SHP77 treated with DMSO at 0.1 percent for 48 hours (cell line): ENCODE measurements at places on chromosomes 2 and 18.

DNA sequence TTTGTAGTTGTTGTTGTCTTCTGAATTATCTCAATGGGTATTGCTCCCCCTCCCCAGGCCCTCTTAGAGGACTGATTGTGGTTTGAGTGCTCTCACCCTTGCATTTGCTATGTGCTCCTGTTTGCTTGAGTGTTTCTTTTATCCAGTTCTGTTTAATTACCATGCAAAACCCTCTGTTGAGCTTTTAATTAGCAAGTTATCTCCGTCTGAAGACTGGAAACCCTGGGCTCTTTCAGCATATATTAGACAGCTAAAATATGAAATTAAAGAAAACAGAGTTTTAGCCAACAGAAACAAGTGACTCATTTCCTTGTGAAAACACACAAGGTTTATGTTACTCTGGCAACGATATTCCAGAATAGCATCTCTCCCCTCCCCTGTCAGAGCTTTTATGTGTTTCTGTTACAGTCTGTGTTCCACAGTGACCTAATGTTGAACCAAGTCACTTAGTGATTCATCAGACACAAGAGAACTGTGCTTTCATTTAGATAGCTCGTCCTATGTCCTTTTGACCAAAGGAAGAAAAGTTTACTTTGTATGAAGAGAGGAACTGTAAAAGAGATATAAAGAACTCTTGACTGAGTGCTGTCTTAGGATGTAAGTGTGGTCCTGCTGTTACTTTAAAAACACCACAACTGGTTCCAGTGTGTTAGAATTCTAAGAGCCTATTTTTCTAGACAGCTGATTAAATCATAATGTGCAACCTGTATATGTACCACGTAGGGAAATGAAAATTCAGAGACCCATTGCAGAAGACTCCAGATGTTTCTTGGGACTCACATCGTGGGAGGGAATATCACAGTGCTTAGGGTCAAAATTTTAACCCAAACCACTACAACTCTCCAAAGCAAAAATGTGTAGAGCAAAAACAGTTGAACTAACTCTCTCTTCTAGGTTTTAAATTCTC, 172.8 kb upstream of the RBMS1 start:
- DNase-seq: no peak

- DNase-seq: no peak
These were observed 91.6 kb downstream of the ZNF407 start for GRCh38 chr18:74689251-74689650.

DNA sequence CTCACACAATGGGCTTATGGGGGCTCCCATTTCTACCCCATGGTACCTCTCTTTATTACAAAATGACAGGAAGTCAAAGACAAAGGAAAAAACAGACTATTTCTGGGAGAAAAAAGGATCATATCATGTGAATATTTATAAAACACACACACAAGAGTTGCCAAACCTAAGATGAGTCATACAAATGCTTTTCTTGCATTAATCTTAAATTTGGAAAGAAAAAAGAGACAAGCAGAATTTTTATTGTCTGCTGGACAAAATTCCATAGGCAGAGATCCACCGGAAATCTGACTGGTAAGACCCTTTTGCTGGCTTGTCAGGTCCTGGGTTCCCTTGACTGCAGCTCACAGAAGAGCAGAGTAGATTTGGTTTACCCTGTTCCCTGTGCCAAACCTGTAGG, 1732.3 kb upstream of the PIK3C3 start:
- no peak for DNase-seq

- no peak for DNase-seq
These were observed 156.1 kb downstream of the DYSF start for GRCh38 chr2:71609441-71609840.

DNA sequence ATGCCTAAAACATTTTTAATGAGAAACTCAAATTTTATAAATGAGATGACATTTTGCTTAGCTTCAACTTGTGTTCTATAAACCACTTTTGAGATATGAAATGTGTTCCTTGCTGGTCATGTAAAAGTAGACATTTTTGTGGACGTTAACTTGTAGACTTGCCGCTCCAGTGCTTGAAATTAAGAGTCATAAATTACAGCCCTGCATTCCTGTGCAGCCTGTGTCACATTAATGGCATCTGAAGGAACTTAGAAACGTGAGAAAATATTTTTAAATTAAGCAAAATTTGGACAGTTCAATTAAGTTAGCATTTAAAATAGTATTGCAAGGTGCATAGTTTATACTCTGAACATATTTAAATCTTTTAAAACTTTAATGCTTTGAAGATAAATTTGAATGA, 98.3 kb upstream of the LDLRAD4 start:
- DNase-seq: no peak

GRCh38 chr2:239324456-239324855, 76.4 kb downstream of the HDAC4 start:
- no peak for DNase-seq

DNA sequence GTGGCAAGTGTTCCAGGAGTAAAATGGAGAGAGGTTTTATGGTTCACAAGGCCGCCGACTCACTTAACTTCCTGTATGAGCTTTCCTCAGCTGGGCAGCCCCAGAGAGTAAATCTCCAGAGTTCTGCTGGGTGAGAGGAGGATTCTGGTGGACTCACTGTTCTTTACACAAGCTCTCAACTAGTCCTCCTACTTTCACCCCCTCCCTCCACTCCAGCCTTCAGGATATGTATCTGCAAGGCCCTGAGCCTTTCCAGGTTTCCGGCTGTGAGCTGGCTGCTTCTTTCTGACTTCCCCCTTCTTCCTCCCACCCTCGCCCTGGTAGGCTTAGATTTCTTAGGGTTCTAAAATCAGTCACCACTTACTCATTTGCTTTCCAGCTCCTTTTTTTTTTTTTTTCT, 34.0 kb downstream of the EML6 start:
- DNase-seq: no peak

DNA sequence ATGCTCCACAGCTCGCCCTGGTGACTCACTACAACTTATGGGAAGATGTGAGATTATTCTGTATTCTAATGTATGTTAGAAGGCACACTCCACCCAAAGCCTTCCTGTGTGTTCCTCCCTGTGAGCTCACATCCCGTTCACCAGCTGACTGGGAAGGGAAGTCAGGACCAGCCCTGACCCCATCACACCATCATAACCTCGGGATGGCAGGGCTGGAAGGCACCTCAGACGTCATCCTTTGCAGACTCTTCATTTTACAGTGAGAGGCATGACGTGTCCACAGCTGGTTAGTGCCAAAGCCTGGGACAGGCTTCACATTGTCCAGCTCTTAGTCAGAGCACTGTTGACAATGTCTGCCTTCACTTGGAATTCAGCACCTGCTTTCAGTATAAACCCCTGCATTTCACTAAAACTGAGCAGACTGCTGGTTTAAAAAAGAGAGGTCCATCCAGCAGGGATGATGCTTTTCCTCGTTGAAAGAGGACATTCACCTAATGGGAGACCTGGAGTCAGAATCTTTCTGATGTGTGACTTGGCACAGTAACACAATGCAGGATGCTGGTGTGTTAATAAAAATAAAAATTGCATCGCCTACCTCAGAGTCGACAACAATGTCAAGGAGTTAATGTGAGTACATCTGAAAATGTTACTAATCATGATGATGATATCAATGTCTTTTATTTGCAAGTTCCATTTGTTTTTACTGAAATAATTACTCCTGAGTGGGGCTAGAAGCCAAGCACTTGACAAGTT, 418.0 kb upstream of the TNP1 start:
- peak; percentile 65 for DNase-seq

DNA sequence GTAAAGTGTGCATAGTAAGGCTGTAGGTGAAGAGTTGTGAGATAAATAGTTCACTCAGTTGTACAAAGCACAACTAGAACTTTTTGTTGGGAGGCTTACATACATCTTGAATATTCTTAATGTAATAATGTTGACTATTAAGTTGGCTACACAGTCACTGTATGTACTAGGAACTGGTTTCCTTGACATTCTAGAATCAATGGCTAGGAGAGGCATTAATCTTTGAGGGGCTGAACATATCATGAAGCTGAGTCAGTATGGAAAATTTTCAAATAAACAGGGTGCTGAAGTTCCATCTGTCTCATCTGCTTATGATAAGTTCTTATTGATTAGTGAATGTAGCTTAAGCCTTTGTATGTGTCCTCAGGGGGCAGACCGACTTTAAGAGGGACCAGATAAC, 23.4 kb downstream of the METTL21A start:
- no peak for DNase-seq

GRCh38 chr2:200828572-200829257, 17.0 kb downstream of the BZW1 start:
- DNase-seq: no peak

GRCh38 chr2:239824866-239825704, 200.1 kb downstream of the NDUFA10 start:
- no peak for DNase-seq

DNA sequence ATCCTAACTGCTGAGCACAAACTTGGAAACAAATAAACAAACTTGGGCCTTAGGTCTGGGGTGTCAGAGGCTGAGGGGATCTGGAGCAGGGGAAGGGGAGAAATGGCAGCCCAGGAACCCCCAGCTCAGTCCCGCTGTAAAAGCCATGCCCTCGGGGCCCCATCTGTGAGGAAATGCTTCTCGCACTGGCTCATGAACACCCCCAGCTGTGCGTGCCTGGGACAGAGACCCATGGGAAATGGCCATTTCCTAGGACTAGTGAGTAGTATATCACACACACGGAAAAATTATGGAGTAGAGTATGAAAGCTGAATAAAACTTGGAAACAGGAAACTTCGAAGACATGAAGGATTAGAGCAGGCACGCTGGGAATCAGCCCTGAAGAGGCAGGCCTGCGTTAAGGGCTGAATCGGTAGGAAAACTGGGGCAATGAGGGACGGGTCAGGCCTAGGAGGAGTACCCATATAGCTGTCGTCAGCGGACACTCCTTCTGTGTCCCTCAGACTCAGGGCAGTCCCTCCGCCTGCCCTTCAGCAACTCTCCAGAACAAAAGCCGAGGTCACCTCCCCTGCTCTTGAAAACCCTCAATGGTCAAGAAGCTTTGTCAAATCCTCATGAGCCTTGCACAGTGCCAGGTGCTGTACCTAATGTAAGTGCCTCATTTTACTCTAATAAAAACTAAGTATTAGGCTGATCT, 120.8 kb upstream of the ODC1 start:
- no peak for DNase-seq

DNA sequence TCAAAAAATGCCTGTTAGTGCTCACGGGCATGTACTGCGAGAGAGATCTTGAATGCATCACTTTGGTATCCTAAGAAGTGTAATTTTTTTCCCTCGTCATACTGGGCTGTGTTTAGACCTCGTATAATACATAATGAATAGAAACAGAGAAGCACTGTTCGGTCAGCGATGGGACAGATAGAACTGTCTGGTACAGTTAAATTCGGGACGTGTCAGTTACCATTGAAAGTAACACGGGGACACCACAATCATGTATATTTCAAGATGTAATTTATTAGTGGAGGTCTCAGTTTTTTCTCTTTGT, 1.8 kb downstream of the PKP4 start:
- DNase-seq: no peak
